Stimulated activated memory B cell treated with anti-CD40 and anti-IgM and Interleukin-4, amounts not matched to agents 10 μg/mL and 1 μg/mL and 100 μg/mL, for 72 hours (primary cell): ENCODE measurements at places on chromosomes 3 and 15.

DNA sequence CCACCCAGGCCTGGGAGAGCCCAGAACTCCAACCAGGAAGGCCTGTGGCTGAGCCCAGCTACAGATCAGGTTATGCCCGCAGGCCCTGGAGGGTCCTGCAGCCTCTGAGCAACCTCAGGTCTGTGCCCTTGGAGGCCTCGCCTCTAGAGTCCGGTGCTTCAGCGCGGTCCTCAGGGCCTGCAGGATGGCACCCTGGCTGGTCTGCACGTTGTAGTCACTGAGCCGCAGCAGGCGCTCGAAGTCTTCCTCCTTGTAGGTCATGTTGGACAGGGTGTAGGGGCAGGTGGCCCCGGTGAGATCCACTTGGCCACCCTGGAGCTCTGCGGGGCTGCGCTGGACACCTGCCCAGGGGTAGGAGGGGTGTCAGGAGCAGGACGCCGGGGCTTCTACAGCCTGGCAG lies 25.8 kb downstream of the PLA2G4D start:
- ATAC-seq = no peak

GRCh38 chr3:165434516-165434915 lies 238.3 kb upstream of the SLITRK3 start:
- no peak for ATAC-seq

DNA sequence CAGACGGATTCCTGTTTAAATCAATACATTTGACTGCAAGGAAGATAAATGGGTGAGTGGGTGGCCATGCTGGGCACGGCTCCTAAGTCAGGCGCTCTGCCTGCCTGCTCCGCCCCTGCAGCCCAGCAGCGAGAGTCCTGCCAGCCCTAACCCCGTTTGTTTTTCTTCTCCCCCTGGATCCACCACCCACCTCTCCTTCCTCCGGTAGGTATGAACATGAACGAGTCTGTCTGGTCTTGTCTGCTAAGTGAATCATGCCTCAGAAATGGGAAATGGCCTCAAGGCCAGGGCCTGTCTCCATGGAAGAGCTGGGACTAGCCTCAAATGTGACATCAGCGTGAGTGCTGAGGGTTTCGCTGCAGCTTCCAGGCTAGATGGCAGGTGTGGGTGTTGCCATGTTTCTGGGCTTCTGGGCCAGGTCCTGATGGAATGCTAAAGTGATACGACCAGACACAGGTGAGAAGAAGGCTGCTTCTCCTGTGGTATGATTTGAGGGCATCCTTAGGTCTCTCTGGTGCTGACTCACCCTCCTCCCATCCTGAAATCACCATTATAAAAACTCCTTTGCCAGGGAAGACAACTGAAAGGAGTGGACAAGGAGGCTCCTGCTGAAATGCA lies 5.6 kb upstream of the FEM1B start:
- ATAC-seq = no peak

DNA sequence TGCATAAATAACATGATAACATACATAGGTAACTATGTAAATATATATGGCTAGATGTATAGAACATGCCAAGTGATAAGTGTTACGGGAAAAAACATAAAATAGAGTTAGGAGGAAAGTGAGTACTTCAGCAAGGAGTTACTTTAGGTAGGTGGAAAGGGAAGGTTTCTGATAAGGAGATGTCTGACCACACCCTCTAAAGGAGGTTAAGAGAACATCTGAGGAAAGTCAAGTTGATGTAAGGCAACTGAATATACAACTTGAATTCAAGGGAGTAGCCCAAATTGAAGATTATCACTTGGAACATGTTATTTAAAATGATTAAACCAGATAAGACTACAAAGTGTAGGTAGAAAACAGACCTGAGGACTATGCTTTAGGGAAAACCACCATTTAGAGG lies 13.8 kb downstream of the PIERCE2 start:
- no peak for ATAC-seq

GRCh38 chr3:7285505-7285904 lies 424.6 kb downstream of the GRM7 start:
- no peak for ATAC-seq

- no peak for ATAC-seq
These were observed 175.0 kb downstream of the PDZRN3 start for GRCh38 chr3:73449774-73450173.

DNA sequence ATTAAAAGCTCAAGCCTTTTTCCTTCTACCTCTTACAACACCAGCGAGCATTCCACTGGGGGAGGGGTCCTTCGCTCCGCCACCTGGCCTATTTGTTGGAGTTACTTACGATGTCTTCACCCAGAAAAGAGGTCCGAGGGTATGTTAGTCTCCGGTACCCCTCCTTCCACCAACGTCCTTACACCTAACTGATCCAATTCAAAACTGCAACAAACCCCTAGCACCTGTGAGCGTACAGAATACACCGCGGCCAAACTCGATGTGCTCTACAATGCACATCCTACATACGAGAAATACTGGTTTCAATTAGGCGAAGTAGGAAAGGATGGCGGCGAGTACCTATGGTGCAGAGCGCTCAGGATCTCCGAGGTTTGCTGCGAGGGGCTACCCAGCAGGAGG lies 944 bp downstream of the SLITRK3 start:
- ATAC-seq = no peak
